ENCODE measurements at places on chromosomes 6 and 20. TPM values are rescaled to one million over a fixed set of nuclear protein-coding genes. Genes with fewer than 3 reads are reported as not detected.

Gene VSTM2L
- 1.9 TPM for polyA plus RNA-seq

Gene COL11A2
- polyA plus RNA-seq: 5.0 TPM

Gene SEL1L2
- not detected for polyA plus RNA-seq

Gene COL12A1
- polyA plus RNA-seq: 107 TPM

Gene C20orf204
- 1.0 TPM for polyA plus RNA-seq

Gene CEP57L1
- 22.6 TPM for polyA plus RNA-seq

Gene CALHM4
- polyA plus RNA-seq: 0.58 TPM

- no peak for DNase-seq
Measured at GRCh38 chr6:127180426-127180825, 62.0 kb downstream of the RSPO3 start.

GRCh38 chr20:32316667-32317066 is 39.2 kb downstream of the KIF3B start:
- DNase-seq: no peak

DNA sequence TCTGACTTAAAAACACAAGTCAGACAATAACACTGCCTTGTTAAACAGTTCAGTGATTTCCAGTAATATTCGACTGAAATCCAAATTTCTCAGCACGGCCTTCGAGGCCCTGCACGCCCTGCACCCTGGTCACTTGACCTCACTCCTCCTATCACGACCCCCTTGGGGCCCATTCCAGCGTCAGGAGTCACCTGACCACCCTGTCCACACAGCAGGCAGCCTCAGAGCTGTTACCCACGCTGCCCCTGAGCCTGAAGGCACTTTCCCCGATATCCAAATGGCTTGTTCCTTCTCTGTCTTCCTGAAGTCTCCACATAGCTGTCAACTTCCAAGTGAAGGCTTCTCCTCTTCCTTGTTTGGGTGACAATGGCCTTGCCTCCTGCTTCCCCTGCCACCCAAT is 33.1 kb upstream of the SMOC2 start:
- no peak for DNase-seq

GRCh38 chr20:6819599-6819998 is 52.1 kb downstream of the BMP2 start:
- no peak for DNase-seq

- DNase-seq: no peak
Measured at GRCh38 chr6:81515562-81516453, 236.7 kb downstream of the TENT5A start.

DNA sequence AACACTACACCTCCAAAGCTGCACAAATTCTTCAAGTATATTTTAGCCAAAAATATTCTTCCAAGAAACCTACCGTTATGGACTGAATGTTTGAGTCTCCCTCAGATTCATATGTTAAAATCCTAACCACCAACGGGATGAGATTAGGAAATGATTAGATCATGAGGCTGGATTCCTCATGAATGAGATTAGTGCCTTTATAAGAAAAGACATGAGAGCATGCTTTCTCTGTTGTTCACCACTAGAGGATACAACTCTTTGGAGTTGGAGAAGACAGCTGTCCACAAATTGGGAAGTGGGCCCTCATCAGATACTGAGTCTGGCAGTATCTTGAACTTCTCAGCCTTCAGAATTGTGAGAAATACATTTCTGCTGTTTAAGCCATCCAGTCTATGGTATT is 7.1 kb upstream of the SLC17A4 start:
- DNase-seq: no peak

GRCh38 chr20:25605148-25605547 is 18.7 kb downstream of the NANP start:
- no peak for DNase-seq

DNA sequence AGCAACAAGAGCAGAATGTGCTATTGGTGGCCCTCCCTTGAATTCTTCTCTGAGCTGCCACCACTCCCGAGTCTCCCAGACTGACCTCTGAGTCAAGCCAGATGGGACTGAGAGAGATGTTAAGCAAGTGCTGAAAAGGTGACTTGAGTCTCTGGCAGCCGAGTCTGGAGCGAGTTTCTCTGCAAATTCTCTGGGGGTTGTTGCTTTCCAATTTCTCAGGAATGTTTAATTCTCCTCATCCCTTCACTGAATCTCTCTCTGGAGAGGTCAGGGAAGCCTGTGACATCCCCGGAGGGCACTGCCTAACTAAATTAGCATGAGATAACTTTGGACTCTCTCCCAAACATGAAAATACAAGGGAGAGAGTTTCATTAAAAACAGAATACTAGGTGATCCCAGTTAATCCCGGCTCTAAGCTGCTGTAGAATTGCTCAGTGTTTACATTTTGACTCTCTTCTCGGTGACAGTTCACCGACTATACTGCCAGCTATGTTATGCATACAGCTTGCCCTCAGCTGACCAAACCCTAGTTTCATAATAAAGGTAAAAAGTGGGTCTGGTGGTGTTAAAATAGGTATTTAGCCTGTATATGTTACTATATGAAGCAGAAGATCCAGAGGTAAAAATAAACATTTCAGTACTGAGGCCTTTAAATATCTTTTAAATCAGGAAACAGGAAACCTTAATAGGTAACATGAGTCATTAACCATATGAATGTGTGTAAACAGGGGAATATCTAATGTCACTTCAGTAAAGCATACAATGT is 157.9 kb downstream of the FOXC1 start:
- no peak for DNase-seq

- no peak for DNase-seq
Measured at GRCh38 chr6:134190883-134191282, 127.0 kb downstream of the SGK1 start.

DNA sequence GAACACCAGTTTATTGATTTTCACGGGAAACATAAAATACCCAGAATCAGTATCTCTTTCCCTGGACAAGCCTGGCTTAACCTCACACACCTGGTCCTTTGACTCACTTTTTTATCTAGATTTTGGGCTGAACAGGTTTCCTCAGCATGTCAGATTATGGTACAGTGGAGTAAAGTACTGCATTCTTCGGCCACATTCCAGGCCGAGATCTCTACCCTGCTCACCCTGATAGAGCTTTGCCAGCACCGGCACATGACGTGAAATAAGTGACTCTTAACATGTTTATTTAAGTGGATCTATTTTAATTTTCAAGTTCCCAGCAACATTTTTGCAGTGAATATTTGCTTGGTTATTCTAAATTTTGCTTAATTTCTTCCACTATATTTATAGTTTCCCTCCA is 79.0 kb upstream of the POPDC3 start:
- no peak for DNase-seq

GRCh38 chr20:38970302-38970701 is 8.2 kb downstream of the DHX35 start:
- no peak for DNase-seq

GRCh38 chr20:36629719-36630681 is 16.0 kb downstream of the SLA2 start:
- no peak for DNase-seq

GRCh38 chr20:48879612-48880245 is 41.8 kb upstream of the ARFGEF2 start:
- no peak for DNase-seq

DNA sequence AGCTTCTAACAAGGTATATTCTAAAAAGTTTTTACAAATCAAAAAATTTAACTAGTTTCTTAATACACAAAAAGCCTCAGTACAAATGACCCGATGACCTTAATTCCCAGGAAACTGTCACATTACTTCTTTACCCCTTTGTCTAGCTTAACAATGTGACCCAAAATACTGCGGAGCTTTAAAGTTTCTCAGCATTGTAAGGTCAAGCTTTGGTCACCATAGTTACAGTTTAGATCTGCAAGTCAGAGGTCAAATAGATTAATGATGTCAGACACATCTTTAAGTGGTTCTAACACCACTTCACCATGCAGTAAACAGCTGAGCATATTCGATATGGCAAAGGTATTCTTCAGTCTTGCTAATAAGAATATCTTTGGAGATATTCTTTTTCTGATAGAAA is 36.8 kb upstream of the FLRT3 start:
- no peak for DNase-seq

Measured in renal cortex interstitium (tissue), 15 donors.